Bronchial epithelial cell (primary cell): ENCODE measurements at places on chromosomes 13 and 19. TPM values are rescaled to one million over a fixed set of nuclear protein-coding genes. Genes with fewer than 3 reads are reported as not detected.

ZNF677 gene
- total RNA-seq: 8.4 and 15.6 TPM in 2 replicates

ZSCAN4 gene
- total RNA-seq: 0.13 TPM in 1 of 2 replicates, not detected in the other

CBLC gene
- 65.0 and 73.7 TPM in 2 replicates for total RNA-seq

PCDH17 gene
- under 0.01 TPM in 2 replicates for total RNA-seq

MAG gene
- total RNA-seq: not detected in 2 replicates

TJP3 gene
- total RNA-seq: 2.1 and 5.0 TPM in 2 replicates

HRC gene
- not detected in 2 replicates for total RNA-seq

THSD1 gene
- 11.0 and 19.5 TPM in 2 replicates for total RNA-seq

PRTN3 gene
- not detected in 2 replicates for total RNA-seq

DAND5 gene
- not detected in 2 replicates for total RNA-seq

SIGLEC5 gene
- not detected in 2 replicates for total RNA-seq

KLK2 gene
- total RNA-seq: 0.53 TPM in 1 of 2 replicates, not detected in the other

ZNF865 gene
- total RNA-seq: 0.53 and 0.64 TPM in 2 replicates

TMEM143 gene
- 0.79 and 1.4 TPM in 2 replicates for total RNA-seq

NFIC gene
- total RNA-seq: 17.6 and 22.0 TPM in 2 replicates

HDGFL2 gene
- 35.0 and 45.7 TPM in 2 replicates for total RNA-seq

U2AF1L4 gene
- 14.7 and 17.5 TPM in 2 replicates for total RNA-seq

KBTBD7 gene
- 7.2 and 9.5 TPM in 2 replicates for total RNA-seq

ZNF571 gene
- 3.9 and 9.0 TPM in 2 replicates for total RNA-seq

DDA1 gene
- total RNA-seq: 9.0 and 21.1 TPM in 2 replicates

SERTAD3 gene
- 23.2 and 33.7 TPM in 2 replicates for total RNA-seq

AKT2 gene
- 54.8 and 57.9 TPM in 2 replicates for total RNA-seq

KLK4 gene
- not detected in 2 replicates for total RNA-seq

LRCH1 gene
- total RNA-seq: 3.4 and 4.7 TPM in 2 replicates

FAM216B gene
- total RNA-seq: not detected in 2 replicates

ZNF850 gene
- total RNA-seq: 0.38 and 1.6 TPM in 2 replicates

ZNF528 gene
- 15.8 and 32.5 TPM in 2 replicates for total RNA-seq

GPC6 gene
- 0.90 and 5.5 TPM in 2 replicates for total RNA-seq

RAB20 gene
- total RNA-seq: 5.1 and 8.2 TPM in 2 replicates

FFAR2 gene
- not detected in 2 replicates for total RNA-seq

COL5A3 gene
- 0.51 and 0.79 TPM in 2 replicates for total RNA-seq

SMAD9 gene
- 0.79 and 2.8 TPM in 2 replicates for total RNA-seq
